ENCODE measurements at places on chromosomes 11 and 22. TPM values are rescaled to one million over a fixed set of nuclear protein-coding genes. Genes with fewer than 3 reads are reported as not detected.

SAAL1 gene
- total RNA-seq: 21.2 TPM

CBLIF gene
- not detected for total RNA-seq

WNT7B gene
- not detected for total RNA-seq

HEPHL1 gene
- total RNA-seq: not detected

TMEM223 gene
- 22.9 TPM for total RNA-seq
